ENCODE measurements at places on chromosomes 1 and 21. TPM values are rescaled to one million over a fixed set of nuclear protein-coding genes. Genes with fewer than 3 reads are reported as not detected.

Gene SLC2A5
- total RNA-seq = 2.7 TPM

Gene SLC44A5
- total RNA-seq = not detected

Gene NCAM2
- total RNA-seq = 0.45 TPM

Gene EXTL1
- 0.18 TPM for total RNA-seq

Gene VANGL1
- 3.5 TPM for total RNA-seq

DNA sequence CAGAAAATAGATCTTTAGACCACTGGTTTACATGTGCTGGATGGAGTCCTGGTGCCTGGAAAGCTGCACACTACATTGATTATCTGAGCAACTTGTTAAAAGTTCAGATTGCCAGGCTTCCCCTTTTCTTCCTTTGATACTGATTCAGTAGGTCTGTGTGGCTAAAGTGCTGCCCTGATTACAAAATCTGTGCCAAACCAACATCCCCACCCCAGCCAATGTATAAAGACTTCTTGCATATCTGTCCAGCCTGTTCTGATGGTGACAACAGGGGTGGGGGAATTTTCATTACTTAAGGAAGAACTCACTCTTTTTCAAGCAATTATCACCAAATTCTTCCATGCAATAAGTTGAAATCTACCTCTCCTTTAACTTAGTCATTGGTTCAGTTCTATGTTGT lies 135.5 kb downstream of the TNFSF18 start:
- no peak for DNase-seq
- H3K4me3 ChIP-seq = no peak overlapping the region
- H3K27me3 ChIP-seq = no peaks in the 10 kb centered on the region
- H3K4me1 ChIP-seq = no peaks in the 10 kb centered on the region
- no peaks in the 10 kb centered on the region for H3K36me3 ChIP-seq

DNA sequence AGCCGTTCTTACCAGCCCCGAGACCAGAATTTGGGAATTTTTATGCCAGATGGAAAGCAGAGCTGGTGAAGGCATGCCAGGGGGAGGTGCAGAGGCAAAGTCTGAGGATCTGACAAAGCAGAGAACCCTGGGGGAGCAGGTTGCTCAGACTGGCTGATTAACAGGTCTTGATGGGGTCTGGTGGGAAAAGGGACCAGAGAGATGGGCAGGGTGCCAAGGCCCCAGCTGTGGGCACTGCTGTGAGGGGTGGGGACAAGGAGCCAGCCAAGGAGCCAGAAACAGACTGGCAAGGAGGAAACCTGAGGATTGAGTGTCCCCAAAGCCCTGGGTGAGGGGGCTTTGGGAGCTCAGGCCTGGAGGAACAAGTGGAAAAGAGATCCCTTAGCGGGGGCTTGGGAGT lies 21.4 kb downstream of the RPS6KA1 start:
- H3K4me1 ChIP-seq = peaks cover 22% of the 10 kb centered on the region
- H3K36me3 ChIP-seq = peaks cover 62% of the 10 kb centered on the region
- DNase-seq = no peak
- no peak overlapping the region for H3K27ac ChIP-seq

DNA sequence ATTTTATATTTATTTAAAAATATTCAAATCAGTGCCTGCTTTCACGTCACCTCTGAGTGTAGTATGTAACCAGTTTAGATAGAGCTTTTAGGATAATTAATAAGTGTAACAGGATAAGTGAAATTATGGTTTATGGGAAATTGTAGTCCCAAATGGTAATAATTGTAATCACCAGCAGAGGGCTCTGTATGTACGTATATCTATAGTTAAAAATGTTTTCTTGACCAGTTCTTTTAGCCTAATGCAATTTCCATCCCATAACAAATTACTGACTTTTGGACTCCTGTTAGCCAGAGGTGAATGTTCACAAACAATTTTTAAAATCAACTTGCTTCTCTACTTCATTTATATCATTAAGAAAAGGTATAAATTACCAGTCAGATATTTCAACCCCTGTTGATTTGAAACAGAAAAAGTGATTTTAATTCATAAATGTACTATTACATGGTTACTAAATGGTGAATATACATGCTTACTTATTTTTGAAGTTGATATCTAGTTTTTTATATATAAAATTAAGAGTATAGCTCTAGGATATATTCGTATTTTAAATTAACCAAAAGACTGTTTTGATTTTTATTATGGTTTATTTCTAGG lies 25.3 kb downstream of the SLC30A7 start:
- H3K4me3 ChIP-seq = no peak overlapping the region
- no peak for DNase-seq
- no peaks in the 10 kb centered on the region for H3K27me3 ChIP-seq
- H3K4me1 ChIP-seq = no peaks in the 10 kb centered on the region
- H3K36me3 ChIP-seq = peaks cover 70% of the 10 kb centered on the region
- no peak overlapping the region for H3K27ac ChIP-seq

DNA sequence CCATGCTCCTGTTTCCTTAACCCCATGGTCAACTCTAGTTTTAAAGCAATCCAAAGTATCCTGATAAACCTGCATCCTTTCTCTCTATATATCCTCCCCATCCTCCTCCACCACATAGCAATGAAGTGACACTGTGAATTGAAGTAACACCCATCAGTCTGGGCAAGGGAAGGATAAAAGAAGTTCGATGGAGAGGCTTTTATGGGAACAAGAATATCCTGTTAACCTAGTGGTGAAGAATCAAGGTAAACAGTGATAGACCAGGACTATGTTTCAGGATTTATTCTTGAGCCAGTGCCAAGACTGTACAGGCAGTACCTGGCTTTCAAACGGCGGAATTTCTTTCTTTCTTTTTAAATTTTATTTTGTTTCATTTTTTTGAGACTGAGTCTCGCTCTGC lies 17.6 kb downstream of the RABIF start:
- H3K27me3 ChIP-seq = no peaks in the 10 kb centered on the region
- H3K4me3 ChIP-seq = no peak overlapping the region
- H3K27ac ChIP-seq = no peak overlapping the region

- no peak for DNase-seq
- H3K4me3 ChIP-seq = no peak overlapping the region
- no peak overlapping the region for H3K27ac ChIP-seq
- no peaks in the 10 kb centered on the region for H3K36me3 ChIP-seq
- H3K27me3 ChIP-seq = no peaks in the 10 kb centered on the region
These were observed 106.8 kb downstream of the TOMM20 start for GRCh38 chr1:235021815-235022214.

DNA sequence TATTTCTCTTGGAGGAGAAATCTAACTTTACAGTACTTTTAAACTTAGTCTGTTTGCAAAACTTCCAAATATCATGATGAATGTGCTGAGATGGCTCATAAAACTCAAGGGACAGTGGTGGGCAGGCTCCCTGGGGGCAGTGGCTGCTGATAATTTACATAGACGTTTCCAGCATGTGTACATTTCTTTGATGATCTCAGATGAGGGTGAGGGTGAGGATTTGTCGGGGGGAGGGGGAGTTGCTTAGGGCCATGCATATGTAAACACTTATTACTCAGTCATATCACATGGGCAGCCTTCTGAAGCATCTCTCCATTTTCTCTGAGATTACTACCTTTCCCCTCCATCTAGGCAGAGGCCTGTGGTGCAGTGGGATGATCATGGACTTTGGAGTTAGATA lies 152.9 kb upstream of the HMGB4 start:
- H3K27ac ChIP-seq = no peak overlapping the region
- no peaks in the 10 kb centered on the region for H3K4me1 ChIP-seq
- H3K36me3 ChIP-seq = no peaks in the 10 kb centered on the region
- no peak for DNase-seq

GRCh38 chr1:229254910-229255541 lies 15.9 kb upstream of the RAB4A start:
- H3K4me3 ChIP-seq = no peak overlapping the region
- no peak for DNase-seq
- H3K27me3 ChIP-seq = no peaks in the 10 kb centered on the region
- peaks cover 24% of the 10 kb centered on the region for H3K4me1 ChIP-seq

DNA sequence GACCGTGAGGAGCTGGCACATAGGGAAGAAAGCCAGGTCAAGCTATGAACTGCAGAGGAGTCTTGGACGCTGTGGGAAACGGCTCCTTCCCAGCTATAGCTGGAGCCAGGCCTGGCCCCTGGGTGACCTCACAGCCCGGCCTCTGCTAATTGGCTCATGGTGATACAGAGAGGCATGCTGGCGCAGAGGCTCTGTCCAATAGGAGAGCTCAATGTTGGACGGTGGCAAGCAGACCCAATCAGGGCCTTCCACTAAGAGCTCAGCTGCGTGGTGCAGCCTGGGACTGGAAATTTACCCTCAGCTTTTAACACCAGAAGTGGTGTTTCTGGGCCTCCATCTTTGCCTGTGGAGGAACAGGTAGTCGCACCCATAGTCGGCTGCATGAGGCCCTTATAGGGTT lies 64.4 kb upstream of the GRHL3 start:
- H3K36me3 ChIP-seq = no peaks in the 10 kb centered on the region
- no peak overlapping the region for H3K27ac ChIP-seq
- no peak overlapping the region for H3K4me3 ChIP-seq
- no peaks in the 10 kb centered on the region for H3K4me1 ChIP-seq

DNA sequence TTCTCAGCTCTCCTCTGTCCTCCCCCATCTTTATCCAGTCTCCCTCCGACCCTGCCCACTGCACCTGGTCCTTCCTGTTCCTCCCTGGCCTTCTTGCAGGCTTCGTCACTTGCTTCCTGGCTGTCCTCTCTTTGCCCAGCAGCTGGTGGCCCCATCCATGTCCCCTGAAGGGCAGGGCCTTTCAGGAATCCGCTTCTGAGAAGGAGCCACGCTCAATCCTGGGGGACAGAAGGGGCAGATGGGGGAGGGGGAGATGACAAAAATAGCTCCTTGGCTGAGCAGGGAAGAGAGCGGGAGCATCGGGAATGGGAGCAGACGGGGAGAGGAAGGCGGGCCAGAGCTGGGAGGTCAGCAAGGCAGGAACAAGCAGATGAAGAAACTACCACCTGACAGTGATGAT lies 40.7 kb downstream of the SLC30A1 start:
- H3K4me3 ChIP-seq = no peak overlapping the region
- H3K27me3 ChIP-seq = no peaks in the 10 kb centered on the region
- no peak for DNase-seq
- no peaks in the 10 kb centered on the region for H3K36me3 ChIP-seq
- peaks cover 6% of the 10 kb centered on the region for H3K4me1 ChIP-seq

DNA sequence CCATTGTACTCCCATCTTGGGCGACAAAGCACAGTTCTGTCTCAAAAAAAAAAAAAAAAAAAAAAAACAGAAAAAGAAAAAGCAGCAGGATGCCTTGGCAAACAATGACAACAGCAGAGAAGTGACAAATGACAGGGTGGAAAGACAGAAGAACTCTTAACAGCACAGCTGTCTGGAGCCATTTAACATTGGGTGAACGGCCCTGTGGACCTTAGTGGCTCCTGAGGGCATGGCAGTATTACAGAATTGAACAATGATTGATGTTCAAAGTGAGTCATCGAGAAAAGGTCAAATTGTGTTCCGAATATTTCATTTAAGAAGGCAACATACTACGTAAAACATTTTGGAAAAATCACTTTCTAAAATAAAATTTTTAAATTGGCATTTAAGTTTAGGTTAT lies 30.0 kb downstream of the DNASE2B start:
- H3K27me3 ChIP-seq = no peaks in the 10 kb centered on the region
- no peaks in the 10 kb centered on the region for H3K36me3 ChIP-seq

DNA sequence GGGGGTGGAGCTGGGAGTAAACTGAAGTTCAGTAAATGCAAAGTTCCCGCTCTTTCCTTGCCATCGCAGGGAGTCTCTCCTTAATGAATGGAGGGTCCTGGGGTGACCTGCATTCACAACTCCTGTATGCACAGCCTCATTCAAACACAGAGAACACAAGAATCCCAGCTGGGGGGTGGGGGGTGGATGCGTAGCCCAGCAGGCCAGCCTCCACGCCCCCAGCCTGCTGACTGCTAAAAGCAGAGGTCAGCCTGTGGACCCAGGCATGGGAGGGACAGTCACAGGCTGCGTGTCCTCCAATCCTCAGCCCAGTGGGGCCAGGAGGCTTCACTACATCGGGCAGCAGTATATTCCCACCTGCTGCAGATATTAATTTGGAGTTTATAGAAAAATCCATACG lies 263.1 kb downstream of the GRIK3 start:
- H3K4me3 ChIP-seq = no peak overlapping the region
- peaks cover 5% of the 10 kb centered on the region for H3K4me1 ChIP-seq
- H3K27me3 ChIP-seq = peaks cover 59% of the 10 kb centered on the region
- no peaks in the 10 kb centered on the region for H3K36me3 ChIP-seq
- DNase-seq = no peak

GRCh38 chr1:68958958-68959357 lies 462.1 kb upstream of the DEPDC1 start:
- no peak overlapping the region for H3K27ac ChIP-seq
- no peaks in the 10 kb centered on the region for H3K36me3 ChIP-seq
- no peaks in the 10 kb centered on the region for H3K27me3 ChIP-seq
- H3K4me1 ChIP-seq = no peaks in the 10 kb centered on the region
- DNase-seq = no peak

- H3K27me3 ChIP-seq = no peaks in the 10 kb centered on the region
- H3K4me1 ChIP-seq = no peaks in the 10 kb centered on the region
- H3K27ac ChIP-seq = no peak overlapping the region
- H3K36me3 ChIP-seq = no peaks in the 10 kb centered on the region
- no peak overlapping the region for H3K4me3 ChIP-seq
These were observed 83.3 kb downstream of the MAP3K7CL start for GRCh38 chr21:29213513-29214385.

DNA sequence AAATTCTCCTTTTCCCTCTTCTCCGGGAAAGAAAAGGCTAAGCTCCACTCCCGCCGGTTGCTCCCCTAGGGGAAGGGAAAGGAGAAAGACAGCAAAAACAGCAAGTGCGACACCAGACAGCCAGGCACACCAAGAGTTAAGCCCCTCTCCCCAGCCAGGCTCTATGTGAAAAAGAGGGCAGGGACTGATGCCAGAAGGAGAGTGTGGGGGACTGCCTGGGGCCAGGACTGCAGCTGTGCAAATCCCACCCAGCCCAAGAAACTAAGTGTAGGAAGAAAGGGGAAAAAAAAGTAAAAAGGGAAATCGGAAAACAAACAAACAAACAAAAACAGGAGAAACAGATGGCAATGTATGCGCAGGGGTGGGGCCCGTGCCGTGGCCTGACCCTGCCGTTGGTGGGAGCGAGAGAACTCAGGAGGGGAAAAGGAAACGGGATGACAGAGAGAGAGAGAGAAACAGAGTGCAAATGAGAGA lies 27.7 kb upstream of the FMO1 start:
- H3K4me1 ChIP-seq = peaks cover 19% of the 10 kb centered on the region
- peak overlapping the region; percentile 86 for H3K27ac ChIP-seq
- H3K36me3 ChIP-seq = no peaks in the 10 kb centered on the region
- no peak overlapping the region for H3K4me3 ChIP-seq
- no peaks in the 10 kb centered on the region for H3K27me3 ChIP-seq
- DNase-seq = no peak

DNA sequence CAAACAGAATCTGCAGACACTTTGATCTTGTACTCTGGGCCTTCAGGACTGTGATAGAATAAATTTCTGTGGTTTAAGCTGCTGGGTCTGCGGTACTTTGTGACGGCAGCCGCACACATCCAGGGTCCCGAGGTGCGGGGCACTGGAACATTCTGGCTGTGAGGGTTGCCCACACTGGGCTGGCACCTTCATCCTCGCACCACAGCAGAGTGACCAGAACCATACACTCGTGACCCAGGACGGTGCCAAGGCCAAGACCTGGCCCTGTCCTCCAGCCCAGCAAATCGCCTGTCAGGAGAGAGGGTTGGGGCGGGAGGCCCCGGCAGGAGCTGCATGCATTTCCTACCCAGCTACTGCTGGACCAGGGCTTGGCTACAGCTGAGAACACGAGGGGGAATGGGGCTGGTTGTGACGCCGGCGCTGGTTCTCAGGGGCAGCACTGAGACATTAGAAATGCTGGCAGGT lies 2.6 kb upstream of the FTCD start:
- no peak overlapping the region for H3K4me3 ChIP-seq
- no peak overlapping the region for H3K27ac ChIP-seq
- H3K27me3 ChIP-seq = peaks cover 34% of the 10 kb centered on the region
- H3K36me3 ChIP-seq = peaks cover 17% of the 10 kb centered on the region
- peaks cover 9% of the 10 kb centered on the region for H3K4me1 ChIP-seq

All from stomach (tissue), 19 donors.